ENCODE measurements at places on chromosomes 13 and 19. TPM values are rescaled to one million over a fixed set of nuclear protein-coding genes. Genes with fewer than 3 reads are reported as not detected.
A peak's percentile ranks its signal among the peaks of the same experiment; 100 is the strongest.

KIRREL2 gene
- 3.0 TPM for total RNA-seq

GRCh38 chr19:47093254-47093653, 20.3 kb downstream of the ZC3H4 start:
- H3K4me3 ChIP-seq, result peak overlapping the region; percentile 92
- peak overlapping the region; percentile 100 for H3K27ac ChIP-seq
- H3K27me3 ChIP-seq, result no peaks in the 10 kb centered on the region
- peak; percentile 23 for DNase-seq
- peaks cover 54% of the 10 kb centered on the region for H3K4me1 ChIP-seq

DNA sequence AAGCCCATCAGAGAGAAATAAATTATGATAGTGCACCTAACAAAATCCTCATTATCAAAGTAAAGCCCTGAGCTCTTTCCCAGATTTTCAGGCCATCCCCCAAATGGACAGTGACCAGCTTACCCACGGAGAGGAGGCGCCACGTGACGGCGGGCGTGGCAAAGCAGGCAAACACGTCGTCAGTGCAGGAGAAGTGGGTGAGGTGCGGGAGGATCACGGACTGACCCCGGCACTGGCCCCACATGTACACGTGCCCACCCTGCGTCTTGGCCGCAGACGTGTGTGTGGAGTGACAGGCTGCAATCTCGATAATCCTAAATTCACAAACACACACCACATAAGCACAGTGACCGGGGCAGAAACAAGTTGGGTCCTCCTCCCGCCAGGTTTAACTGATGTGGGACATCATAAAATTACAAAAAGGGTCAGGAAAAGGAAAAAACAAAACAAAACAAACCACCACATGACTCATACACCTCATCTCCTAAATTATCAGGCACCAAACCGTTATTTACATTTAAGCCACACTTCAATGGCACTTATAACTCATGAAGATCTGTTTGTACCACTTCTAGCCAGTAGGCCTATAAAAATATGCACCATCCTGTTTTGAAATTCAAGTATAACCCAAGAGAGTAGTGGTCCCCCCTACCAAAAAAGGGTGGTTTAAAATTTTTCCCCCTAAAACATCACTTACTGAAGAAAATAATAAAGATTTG, 30.1 kb downstream of the RCBTB2 start:
- H3K36me3 ChIP-seq, result no peaks in the 10 kb centered on the region
- peaks cover 7% of the 10 kb centered on the region for H3K27me3 ChIP-seq
- no peak overlapping the region for H3K27ac ChIP-seq

CGB1 gene
- total RNA-seq, result not detected

CD22 gene
- total RNA-seq, result 44.5 TPM

DNA sequence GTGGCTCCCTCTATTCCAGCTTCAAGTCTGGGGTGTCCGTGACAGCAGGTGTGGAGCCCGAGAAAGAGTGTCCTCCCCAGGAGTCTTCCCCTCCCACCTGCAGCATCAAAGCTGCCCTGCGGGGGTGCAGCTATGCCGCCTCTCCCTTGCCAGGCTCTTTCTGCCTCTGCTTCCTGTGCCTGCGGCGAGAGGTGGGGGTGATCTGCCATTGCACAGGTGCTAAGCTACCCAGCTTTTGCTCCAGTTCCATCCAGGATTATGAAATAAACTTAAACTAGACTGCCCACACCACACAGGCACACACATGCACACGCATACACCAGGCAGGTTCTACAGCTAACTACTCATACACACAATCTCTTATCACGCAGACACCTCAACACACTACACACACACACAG, 104.7 kb upstream of the CLDN10 start:
- DNase-seq, result no peak
- peaks cover 14% of the 10 kb centered on the region for H3K27me3 ChIP-seq
- H3K36me3 ChIP-seq, result no peaks in the 10 kb centered on the region
- H3K27ac ChIP-seq, result no peak overlapping the region
- H3K4me1 ChIP-seq, result no peaks in the 10 kb centered on the region

DNA sequence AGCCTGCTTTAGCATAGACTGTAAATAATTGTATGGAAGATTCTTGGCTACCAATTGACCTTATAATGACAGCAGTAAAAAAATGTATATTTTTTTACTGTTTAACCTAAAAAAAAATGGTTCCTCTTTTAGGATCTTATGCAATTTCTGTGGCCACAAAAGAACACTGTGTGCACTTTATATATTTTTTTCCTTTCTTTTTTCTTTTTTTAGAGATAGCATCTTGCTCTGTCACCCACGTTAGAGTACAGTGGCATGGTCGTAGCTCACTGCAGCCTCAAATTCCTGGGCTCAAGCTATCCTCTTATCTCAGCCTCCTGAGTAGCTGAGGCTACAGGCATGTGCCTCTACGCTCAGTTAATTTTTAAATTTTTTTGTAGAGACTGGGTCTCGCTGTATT, 6.1 kb downstream of the FLT3 start:
- no peak for DNase-seq
- H3K4me1 ChIP-seq, result no peaks in the 10 kb centered on the region
- H3K36me3 ChIP-seq, result peaks cover 2% of the 10 kb centered on the region
- no peak overlapping the region for H3K4me3 ChIP-seq

LRRC25 gene
- not detected for total RNA-seq

SLITRK5 gene
- total RNA-seq, result not detected

DNA sequence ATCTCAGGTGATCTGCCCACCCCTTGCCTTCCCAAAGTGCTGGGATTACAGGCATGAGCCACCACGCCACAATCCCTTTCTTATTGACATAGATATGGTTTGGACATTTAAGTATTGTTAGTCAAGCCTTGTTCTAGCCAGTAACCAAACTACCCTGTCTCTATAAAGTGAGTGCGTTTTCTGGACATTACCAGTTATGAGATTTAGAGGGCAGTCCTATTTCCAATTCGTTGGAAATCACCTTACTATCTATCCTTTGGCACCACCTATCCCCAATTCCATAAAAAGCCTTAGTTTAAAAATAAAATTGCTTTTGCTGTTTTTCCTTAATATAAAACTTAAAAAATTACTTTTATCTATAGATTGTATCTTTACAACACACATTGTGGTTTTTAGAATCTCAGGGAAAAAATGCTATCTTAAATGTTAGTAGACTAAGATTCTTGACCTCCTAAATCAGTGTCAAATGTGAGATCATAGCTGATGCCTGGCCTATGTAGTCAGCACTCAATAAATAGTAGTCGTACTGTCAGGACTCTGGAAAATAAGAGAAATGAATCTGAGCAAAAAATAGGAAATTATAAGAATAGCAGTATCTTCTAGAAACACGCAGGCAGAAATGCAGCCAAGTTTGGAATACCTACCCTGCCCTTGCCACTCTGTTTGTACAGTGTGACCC, 57.0 kb downstream of the NUFIP1 start:
- DNase-seq, result no peak
- no peak overlapping the region for H3K27ac ChIP-seq
- H3K4me3 ChIP-seq, result no peak overlapping the region
- H3K36me3 ChIP-seq, result no peaks in the 10 kb centered on the region

DNA sequence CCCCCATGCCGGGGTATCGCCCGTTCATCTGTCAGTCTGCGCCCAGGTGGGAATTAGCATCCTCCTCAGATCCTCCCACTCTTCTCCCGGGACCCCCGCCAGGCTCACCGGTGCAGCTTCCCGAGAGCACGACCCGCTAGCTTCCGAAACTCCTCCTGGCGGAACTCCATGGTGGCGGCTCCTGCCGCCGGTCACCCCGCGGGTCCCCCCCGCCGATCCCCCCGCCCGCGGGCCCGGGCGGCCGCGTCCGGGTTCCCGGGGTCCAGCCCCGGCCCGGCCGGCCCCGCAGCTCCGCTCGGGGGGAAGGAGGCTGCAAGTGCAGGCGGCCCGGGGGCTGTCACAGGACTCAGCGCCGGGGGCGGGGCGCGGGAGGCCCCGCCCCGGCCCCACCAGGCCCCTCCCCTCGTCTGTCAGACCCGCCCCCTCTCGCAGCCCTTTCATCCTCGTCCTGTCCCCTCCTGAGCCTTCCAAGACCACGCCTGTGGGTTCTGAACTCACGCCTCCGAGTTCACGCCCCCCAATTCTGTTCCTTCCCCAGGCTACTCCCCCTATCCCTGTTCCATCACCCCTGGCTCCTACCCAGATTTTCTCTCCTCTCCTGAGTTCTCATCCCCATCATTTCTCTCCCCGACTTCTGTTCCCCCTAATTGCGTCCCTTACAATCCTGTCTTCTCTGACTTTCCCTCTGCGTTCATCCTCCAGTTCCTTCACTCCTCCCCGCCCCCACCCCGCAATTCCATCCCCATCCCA, at the start of gene SLC17A7:
SLC17A7 (minus strand) TSS at position 318 of the 750 bp plus-strand sequence; CDS start at position 170, 148 bp downstream.
- peaks cover 38% of the 10 kb centered on the region for H3K4me1 ChIP-seq
- H3K36me3 ChIP-seq, result peaks cover 5% of the 10 kb centered on the region
- peaks cover 62% of the 10 kb centered on the region for H3K27me3 ChIP-seq
- peak; percentile 53 for DNase-seq

TEAD2 gene
- not detected for total RNA-seq

LSM4 gene
- total RNA-seq, result 250 TPM

ISYNA1 gene
- total RNA-seq, result 20.5 TPM

GRCh38 chr13:21336609-21337349, 122.3 kb downstream of the ZDHHC20 start:
- no peak overlapping the region for H3K4me3 ChIP-seq
- no peaks in the 10 kb centered on the region for H3K27me3 ChIP-seq
- no peak for DNase-seq
- no peaks in the 10 kb centered on the region for H3K4me1 ChIP-seq
- H3K36me3 ChIP-seq, result no peaks in the 10 kb centered on the region
- H3K27ac ChIP-seq, result no peak overlapping the region

ZNF709 gene
- 4.8 TPM for total RNA-seq

GRCh38 chr13:110089815-110090214, 217.1 kb downstream of the COL4A1 start:
- H3K4me3 ChIP-seq, result no peak overlapping the region
- H3K27me3 ChIP-seq, result no peaks in the 10 kb centered on the region
- DNase-seq, result no peak
- no peaks in the 10 kb centered on the region for H3K36me3 ChIP-seq
- no peak overlapping the region for H3K27ac ChIP-seq

DNA sequence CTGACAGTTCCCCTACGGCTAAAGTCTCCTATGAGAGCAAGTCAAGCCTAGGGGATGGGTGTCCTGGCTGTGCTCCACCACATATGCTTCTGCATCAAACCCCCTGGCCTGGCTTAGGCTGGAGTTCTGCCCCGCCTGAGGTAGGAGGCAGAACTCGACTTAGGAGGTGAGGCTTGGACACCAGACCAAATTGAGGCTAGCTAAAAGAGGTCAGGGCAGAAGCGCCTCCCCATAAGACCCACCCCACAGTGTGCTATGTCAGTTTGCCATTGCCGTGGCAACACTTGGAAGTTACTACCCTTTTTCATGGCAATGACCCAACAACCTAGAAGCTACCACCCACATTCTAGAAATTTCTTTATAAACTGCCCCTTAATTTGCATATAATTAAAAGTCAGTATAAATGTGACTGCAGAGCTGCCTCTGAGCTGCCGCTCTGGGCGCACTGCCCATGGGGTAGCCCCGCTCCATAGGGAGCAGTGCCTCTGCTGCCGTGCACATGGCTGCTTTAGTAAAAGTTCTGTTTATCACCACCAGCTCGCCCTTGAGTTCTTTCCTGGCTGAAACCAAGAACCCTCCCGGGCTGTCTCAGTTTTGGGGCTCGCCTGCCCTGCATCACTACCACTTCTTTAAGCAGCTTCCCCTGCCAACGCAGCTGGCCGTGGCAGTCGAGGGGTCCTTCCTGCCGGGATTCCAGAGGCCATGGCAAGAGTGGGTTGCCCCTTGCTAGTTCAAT, 20.2 kb downstream of the AP1M1 start:
- peaks cover 38% of the 10 kb centered on the region for H3K4me1 ChIP-seq
- H3K36me3 ChIP-seq, result peaks cover 62% of the 10 kb centered on the region
- no peak overlapping the region for H3K27ac ChIP-seq
- no peaks in the 10 kb centered on the region for H3K27me3 ChIP-seq
- H3K4me3 ChIP-seq, result no peak overlapping the region

GRCh38 chr13:113203507-113204377, 4.7 kb downstream of the PCID2 start:
- H3K36me3 ChIP-seq, result peaks cover 5% of the 10 kb centered on the region
- DNase-seq, result no peak
- no peaks in the 10 kb centered on the region for H3K27me3 ChIP-seq
- H3K4me3 ChIP-seq, result no peak overlapping the region

DNA sequence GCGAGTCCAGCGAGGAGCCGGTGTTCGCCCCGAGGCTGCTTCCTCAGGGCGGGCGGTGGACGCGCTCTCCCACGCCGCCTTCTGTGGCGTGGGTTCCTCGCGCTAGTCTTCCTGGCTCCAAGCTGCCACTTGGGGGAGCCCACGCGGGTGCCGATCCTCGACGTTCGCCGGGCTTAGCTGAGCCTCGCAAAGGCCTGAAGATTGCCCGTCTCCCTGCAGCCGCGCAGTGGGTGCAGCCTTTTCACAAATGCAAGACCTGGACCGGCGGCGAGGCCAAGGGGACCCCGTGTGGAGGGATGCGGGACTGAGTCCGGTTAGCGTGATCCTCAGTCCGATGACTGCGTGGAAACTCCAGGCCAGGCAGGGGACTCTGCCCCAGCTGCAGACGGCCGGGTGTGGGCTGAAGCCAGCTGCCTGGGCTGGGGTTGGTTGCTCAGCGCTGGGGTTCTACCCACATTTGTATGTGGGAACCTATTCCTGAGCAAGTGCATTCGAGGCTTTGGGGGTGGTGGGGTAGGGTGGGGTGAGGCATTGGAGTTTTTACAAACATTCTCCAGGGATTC, 16.6 kb upstream of the LRP3 start:
- H3K36me3 ChIP-seq, result no peaks in the 10 kb centered on the region
- H3K27me3 ChIP-seq, result peaks cover 4% of the 10 kb centered on the region
- H3K27ac ChIP-seq, result peak overlapping the region; percentile 100
- no peak for DNase-seq

Measured in activated T-cell treated with anti-CD3 and anti-CD28 coated beads, Interleukin-2, amount 50 U/mL, for 72 hours (primary cell).